NB4 (cell line): ENCODE measurements at places on chromosomes 2 and 18.
A peak's percentile ranks its signal among the peaks of the same experiment; 100 is the strongest.

DNA sequence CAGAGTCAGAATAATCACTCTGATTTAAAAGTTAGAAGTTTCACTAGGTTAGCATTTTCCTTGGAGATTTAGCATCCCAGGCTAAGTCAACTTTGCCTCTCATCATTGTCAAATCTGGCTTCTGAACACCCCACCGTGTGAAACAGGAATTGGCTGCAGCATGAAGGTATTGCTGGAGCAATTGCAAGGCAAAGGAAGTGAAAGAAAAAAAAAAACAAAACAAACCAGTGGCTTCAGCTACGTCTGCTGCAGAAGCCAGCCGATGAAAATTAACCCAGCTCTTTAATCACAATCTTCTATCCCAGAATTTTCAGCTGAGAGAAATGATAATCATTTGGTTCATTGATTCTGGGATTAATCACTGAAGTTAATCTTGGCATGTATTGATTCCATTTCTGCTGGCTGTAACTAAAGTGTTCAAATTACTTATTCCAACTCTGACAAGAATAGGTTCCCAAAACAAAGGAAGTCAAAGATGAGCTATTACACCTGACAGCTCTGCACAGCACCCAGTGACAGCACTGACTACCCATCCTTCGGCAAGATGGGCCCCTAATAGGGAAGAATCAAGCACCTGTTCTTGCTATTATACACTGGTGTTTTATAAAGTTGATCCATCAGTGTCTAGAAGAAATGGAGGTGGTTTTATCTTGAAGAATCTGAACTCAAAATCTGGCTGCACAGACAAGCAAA is 42.7 kb upstream of the REG3G start:
- no peak for DNase-seq

- no peak for DNase-seq
These were observed 60.9 kb upstream of the MGAT5 start for GRCh38 chr2:134193006-134193405.

- no peak for DNase-seq
These were observed 21.8 kb upstream of the CXCR1 start for GRCh38 chr2:218188528-218188927.

- DNase-seq: no peak
These were observed 487 bp downstream of the STARD6 start for GRCh38 chr18:54357082-54357659.

DNA sequence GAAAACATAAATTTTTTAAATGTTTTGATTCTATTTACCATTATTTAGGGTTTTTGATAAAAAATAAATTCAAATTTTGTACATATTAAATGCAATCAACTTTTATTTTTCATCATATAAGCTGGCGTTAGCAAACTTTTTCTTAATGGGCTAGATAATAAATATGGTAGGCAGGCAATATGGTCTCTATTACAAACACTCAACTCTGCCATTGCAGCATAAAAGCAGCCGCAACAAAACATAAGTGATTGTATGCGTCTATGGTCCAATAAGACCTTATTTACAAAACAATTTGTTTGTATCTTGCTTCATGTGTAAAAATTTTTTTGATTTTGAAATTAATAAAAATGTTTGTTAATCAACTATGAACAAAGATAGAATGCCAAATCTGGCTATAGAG is 116.8 kb upstream of the GLI2 start:
- no peak for DNase-seq

GRCh38 chr2:65722028-65722778 is 289.8 kb upstream of the SPRED2 start:
- peak; percentile 10 for DNase-seq

GRCh38 chr2:193240752-193241151 is 1046.0 kb upstream of the TMEFF2 start:
- peak; percentile 15 for DNase-seq

DNA sequence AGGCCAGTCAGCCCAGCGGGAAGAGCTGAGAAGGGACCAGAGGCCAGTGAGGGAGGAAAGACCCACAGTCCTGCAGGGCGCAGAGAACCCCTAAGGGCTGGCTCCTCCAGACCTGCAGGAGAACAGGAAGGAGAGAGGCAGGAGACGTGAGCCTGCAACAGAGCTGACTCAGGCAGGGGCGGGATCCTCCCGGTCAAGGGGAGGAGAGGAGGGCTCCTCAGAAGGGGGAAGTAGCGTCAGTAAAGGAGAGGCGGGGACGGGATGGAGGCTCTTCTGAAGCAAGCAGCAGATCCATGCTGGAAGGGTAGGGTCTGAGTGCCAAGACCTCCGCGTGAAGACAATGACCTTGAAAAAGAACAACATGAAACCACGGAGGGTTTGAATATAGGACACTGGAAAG is 50.8 kb downstream of the TRABD2A start:
- DNase-seq: peak; percentile 77

GRCh38 chr2:67215214-67216055 is 181.7 kb upstream of the ETAA1 start:
- peak; percentile 18 for DNase-seq

DNA sequence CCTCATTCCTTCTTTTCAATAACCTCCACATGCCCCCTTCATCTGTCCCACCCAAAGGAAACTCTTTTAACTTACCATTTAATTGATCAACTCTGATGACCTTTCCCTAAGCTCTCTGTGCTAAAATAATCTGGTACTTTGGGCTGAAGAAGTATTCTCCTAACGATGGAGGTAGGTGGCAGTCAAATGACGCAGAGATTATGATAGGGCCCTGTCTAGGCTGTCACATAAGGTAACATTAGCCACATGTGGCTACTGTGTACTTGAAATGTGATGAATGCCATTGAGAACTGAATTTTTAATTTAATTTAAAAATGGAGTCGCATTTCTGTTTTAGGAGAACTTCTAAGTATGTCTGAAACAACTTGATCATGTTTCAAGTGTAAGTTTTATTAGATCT is 140.5 kb upstream of the TNP1 start:
- peak; percentile 15 for DNase-seq

- no peak for DNase-seq
These were observed 175.9 kb downstream of the NRXN1 start for GRCh38 chr2:50856016-50856541.

DNA sequence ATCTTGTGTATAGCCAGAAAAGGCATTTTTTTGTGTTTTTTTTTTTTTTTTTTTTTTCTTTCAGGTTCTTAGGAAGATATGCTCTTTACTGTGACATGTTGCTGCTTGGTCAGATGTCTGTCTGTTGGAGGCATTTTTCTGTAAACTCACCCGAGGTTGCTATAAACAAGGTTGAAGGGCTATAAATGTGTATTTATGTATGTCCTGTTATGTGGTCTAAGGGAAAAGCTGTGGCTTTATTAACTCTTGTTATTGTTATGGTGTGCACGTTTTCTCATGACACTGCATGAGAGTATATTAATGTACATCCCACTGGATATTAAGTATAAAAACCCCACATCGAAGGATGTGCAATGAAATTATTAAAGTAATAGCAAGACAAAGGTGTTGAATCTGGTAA is 102.0 kb downstream of the ZNF532 start:
- no peak for DNase-seq

DNA sequence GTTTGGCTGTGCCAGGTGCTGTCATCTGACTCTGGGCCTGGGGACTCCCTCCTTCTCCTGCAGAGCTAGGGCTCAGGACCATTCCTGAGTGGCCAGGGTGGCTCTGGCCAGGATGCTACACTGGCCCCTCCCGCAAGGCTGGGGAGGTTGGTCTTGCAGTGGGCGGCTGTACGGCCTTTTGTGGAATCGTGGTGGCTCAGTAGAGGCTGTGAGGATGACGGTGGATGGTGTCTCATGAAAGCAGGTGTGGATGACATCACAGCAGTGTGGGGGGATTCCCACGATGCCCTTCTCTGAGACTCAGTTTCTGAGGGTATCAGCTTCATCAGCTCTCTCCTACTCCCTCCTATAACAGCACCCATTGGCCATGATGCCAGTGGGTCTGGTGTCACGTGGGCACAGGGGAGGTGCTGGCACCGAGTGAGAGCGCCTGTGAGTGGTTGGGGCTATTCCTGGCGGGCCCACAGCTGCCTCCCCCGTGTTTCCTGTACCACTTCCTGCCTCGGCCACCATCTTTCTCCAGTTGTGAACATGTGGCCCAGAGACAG is 144.2 kb upstream of the HDAC4 start:
- peak; percentile 42 for DNase-seq

DNA sequence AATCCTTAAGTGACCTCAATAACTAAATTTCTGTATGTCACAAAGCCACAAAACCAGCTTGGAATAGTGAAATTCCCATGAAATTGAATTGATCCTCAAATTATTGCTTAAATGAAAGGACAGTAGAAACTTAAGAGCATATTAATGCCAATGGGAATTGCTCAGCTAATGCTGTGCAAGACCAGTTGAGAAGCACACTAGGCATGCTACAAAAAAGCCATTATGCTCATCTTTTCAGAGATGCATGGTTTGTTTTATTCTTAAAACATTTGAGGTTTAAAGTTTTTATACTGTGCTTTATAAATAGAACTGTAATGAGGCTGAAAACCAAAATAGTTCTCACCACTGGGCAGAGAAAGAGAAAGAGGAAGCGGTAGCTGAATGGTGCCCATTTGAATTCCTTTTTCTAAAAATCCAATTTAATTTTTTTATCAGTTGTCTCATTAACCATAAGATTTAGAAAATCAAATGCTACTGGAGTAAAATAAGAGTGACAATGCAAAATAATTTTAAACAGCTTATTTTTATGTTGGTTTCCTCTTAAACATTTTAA is 98.6 kb downstream of the LNPK start:
- no peak for DNase-seq

DNA sequence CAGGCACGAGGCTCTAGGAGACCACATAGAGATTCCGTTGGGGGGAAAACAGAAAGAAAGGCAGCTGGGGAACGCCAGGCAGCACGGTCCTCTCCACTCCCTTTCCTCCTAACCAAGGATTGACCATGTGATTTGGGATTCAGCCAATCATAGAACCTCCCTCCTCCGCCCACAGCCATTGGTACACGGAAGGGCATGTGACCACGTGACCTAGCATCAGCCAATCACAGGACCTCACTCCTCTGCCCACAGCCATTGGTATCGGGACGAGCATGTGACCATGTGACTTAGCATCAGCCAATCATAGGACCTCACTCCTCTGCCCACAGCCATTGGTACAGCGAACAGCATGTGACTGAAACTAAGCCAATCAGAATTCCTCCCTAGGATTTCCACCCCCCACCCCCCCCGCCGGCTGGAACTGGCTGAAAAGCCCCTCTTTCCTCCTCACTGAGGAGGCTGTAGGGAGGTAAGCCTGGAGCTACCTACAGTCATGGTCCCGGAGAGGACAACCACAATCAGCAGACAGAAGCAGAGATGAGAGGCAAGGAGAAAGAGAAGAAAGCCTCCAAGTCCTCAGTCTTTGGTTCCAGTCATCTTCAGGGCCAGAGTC is 7.6 kb downstream of the SERPINE2 start:
- peak; percentile 11 for DNase-seq

GRCh38 chr18:42807887-42808286 is 307.6 kb downstream of the RIT2 start:
- DNase-seq: no peak

DNA sequence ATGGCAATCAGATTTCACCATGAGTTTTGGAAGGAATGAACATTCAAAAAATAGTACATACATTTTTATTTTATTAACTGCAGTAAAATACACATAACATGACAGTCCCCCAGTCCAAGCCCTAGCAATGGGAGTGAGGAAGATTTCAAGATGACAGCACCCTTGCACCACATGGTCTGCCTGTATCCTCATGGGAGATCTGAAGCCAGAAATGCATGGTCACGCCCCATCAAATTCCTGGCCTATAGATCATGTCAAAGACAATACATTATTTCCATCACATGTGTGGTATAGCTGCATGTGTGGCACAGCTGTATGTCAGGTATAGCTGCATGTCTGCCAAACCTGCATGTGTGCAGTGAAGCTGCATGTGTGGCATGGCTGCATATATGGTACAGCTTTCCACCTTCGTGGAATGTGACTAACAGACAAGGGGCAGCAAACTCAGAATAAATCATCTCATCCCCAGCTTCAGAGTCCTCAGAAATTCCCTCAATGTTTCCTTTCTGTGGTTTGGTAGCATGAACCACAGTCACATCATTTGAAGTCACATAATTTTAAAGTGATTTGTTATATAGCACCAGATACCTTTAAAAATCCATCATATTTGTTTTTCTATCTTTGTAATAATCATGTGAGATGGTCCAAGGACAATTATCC is 518.2 kb upstream of the SOX11 start:
- no peak for DNase-seq

DNA sequence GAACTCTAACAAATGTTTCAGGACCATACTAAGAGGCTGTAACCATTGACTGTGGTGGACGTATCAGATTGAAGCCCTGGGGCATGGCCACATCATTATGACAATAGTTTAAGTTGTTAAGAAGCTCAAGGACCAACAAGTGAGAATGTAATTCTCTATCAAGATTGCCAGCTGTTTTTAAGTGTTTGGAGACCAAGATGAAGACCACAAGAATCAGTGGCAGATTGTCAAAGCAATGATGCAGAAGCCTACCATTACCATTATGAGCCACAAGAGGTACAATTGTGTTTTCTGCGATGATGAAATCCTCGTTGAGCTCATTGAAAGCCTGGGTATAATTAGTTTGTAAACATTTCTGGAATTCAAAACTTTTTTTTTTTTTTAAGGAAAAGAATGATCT is 261.1 kb upstream of the ZEB2 start:
- DNase-seq: no peak

GRCh38 chr18:75439348-75439747 is 11.8 kb upstream of the SMIM21 start:
- DNase-seq: no peak

GRCh38 chr18:49610022-49610445 is 48.2 kb downstream of the LIPG start:
- no peak for DNase-seq

DNA sequence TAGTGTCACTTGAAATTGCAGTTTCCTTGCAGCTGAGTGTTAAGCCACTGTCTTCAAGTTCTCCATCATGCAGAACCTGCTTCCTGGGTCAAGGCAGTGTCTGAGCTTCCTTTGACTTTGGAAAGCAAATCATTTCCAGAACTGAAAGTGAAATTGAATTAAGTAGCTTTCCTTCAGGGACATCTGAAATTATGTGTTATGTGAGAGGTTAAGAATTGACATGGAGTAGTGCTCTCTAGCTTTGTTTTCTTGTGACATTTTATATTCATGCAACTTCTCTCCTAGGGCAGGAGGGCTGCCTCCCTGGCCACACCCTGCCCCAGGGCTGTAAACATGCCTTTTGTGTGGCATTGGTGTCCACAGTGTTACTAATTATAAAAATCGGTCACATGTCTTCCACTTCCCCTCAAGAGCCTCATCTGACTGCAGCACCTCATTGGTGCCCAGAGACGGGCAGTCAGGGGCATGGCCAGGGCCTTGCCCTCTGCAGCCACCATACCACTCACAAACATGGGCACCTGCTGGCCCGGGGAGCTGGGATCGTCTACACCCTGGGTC is 14.4 kb downstream of the RAB12 start:
- DNase-seq: peak; percentile 34

DNA sequence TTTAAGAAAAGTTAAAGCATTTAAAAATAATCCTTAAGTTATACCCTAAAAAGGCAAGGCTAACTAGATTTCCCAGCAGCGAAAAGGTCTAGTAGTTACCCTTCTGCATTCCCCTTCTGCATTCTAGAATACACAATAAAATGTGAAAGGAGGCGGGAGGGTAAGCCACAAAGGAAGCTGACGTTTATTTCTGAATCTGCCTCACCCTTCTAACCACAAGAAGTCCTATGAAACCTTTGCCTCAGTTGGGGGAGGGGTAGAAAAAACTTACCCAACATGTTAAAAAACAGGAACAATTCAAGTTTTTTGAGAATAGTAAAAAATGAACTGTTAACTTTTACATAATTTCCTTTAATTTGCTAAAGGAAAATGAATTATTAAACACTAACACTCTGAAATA is 11.3 kb downstream of the STK17B start:
- DNase-seq: peak; percentile 98
